Activated B cell treated with CpG ODN at 0.5 μM for 24 hours (primary cell): ENCODE measurements at places on chromosomes 1 and 21.

- no peak for DNase-seq
Observed at GRCh38 chr21:39094087-39094780, 89.0 kb downstream of the PSMG1 start.

DNA sequence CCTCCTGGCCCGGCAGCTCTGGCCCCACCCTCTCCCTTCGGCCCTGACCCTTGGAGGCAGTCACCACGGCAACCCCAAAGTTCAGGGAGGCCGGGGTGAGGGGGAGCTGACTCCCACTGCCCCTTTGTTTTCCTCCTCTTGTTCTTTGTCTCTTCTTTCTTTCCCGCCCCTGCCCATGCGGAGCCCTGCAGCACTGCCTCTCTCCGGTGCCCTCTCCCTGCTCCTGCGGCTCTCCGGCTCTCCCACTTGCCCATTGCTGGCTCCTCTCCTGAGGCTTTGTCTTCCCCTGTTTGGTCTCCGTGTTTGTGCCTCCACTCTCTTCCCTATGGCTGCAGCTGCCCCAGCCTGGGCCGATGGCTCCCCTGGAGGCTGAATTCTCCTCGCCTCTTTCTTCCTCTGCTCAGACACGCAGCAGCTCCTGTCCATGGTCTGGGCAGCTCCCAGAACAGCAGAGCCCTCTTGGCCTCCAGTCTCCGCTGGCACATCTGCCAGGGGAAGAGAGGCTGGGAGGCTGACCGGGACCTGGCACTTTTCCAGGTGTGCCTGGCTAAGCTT, 5.8 kb downstream of the CELSR2 start:
- no peak for DNase-seq

GRCh38 chr1:110645211-110645610, 29.5 kb downstream of the KCNA3 start:
- DNase-seq = no peak

GRCh38 chr1:156656806-156657740, 15.2 kb downstream of the BCAN start:
- peak; percentile 74 for DNase-seq

DNA sequence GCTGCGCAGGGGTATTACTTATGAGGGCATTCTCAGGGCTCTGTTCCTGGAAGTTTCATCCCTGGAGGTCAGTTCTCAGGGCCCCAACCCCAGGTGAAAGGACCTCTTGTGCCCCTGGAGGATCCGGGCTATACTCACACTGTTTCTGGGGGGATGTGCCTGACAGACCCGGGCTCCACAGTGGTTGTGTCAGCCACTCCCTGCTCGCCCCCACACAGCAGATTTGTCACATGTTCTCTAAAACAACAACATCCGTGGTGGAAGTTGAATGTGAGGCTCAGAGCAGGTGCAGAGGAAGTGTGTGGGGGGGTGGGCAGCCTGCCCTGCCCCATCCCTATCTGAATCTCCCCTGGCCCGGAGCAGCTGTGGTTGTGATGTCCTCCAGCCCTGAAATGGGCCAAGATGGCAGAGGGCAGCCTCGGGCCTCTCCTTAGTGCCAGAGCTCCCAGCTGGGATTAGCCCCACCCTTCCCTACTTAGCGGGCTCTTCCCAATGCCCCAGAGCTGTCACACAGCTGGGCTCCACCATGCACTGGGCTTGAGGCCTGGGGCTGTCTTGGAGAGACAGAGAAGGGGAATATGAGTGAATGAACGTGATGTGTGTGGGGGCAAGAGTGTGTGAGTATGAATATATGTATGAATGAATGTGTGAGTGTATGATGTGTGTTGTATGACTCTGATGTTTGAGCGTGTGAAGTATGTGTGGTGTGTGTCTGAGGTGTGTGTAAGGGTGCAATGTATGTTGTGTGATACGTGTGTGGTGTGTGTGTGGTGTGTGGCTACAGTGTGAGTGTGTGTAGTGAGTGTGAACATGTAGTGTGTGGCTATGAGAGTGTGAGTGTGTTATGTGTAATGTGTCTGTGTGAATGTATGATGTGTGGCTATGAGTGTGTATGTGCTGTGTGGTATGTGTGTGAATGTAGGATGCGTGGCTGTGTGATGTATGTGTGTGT, 1.5 kb upstream of the FCMR start:
- DNase-seq = peak; percentile 62
